ENCODE measurements at places on chromosomes 5 and 9.

GRCh38 chr9:136648751-136649150 lies 14.0 kb upstream of the EGFL7 start:
- no peak for DNase-seq

GRCh38 chr9:15140051-15140450 lies 167.0 kb downstream of the TTC39B start:
- no peak for DNase-seq

GRCh38 chr9:14561929-14562405 lies 131.3 kb downstream of the ZDHHC21 start:
- no peak for DNase-seq

GRCh38 chr5:35543408-35543807 lies 74.3 kb upstream of the SPEF2 start:
- DNase-seq: no peak

GRCh38 chr9:134550584-134550983 lies 91.0 kb upstream of the COL5A1 start:
- DNase-seq: no peak

GRCh38 chr9:124183772-124184171 lies 74.0 kb upstream of the NEK6 start:
- no peak for DNase-seq

DNA sequence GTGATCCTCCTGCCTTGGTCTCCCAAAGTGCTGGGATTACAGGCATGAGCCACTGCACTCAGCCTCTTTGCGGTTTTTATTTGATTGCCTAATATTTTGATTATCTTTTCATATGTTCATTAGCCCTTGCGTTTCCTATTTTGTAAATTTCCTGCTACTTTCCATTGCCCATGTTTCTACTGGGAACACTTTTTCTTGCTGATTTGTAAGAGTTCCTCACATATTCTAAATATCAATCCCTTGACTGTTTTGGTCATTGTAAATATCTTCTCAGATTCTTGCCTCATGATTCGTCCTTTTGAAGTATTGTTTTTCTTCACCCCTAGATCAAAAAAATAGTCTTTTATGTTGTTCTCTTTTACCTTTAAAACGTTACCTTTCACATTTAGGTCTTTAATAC lies 37.9 kb upstream of the TTC1 start:
- DNase-seq: no peak

- no peak for DNase-seq
Measured at GRCh38 chr9:92642041-92642451, 27.9 kb downstream of the IPPK start.

DNA sequence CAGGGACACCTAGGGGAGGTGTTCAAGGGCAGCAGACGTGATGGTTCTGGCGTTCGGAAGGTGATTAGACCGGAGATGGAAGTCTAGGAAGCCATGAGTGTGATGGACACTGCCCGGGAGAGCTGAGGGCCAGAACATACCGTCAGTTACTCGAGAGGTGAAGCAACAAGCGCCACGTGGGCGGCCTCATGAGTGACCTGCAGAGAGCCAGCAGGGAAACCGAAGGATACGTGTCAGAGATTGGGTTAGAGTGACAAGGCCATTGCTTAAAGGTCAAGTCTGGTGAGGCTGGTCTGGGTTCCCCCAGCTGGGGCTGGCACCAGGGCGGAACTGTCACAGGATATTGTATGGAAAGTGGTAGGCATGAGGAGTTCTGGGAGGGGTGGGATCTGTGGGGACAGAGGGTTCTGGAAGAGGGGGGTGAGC lies 60.0 kb downstream of the C9orf50 start:
- no peak for DNase-seq

DNA sequence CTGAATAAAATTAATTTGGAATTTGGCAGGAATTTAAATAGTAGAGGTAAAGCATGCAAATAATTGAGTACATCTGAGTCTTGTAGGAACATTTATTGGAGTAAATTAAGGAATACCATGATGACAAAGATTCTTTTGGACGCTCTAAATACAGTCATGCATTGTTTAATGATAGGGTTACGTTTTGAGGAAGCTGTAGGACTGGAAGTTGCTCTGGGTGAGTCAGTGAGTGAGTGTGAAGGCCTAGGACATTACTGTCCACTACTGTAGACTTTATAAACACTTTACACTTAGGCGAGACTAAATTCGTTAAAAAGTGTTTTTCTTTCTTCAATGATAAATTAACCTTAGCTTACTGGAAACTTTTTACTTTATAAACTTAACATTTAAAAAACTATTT lies 113.0 kb downstream of the FAM170A start:
- no peak for DNase-seq
